ENCODE measurements at places on chromosomes 11 and 22.

- no peak for DNase-seq
Observed at GRCh38 chr11:66293777-66294625, 2.3 kb downstream of the TMEM151A start.

GRCh38 chr11:60116996-60117790 lies 28.7 kb downstream of the MS4A2 start:
- no peak for DNase-seq

GRCh38 chr11:32437495-32438345 lies 2.4 kb upstream of the WT1 start:
- no peak for DNase-seq

GRCh38 chr11:113613619-113614018 lies 92.5 kb downstream of the TMPRSS5 start:
- no peak for DNase-seq

GRCh38 chr11:102138223-102138622 lies 28.0 kb downstream of the YAP1 start:
- no peak for DNase-seq

- peak; percentile 61 for DNase-seq
Observed at GRCh38 chr22:37627545-37627944, 11.9 kb upstream of the SH3BP1 start.

DNA sequence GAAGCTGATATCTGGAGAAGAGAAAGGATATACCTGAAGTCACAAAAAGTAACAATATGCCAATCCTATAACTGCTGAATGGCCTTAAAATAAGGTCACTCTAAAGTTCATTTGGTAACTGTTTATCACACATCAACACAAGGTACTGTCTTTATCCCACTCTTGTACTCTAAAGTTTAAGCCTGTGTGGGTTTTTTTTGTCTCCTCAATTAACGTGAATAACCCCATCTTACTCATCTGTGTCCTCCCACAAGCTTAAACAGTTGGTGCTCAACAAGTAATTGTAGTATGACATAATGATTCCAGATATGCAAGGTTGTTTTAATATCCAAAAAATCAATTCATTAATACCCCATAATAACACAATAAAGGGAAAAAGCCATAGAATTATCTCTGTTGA lies 42.1 kb downstream of the PAK1 start:
- no peak for DNase-seq

GRCh38 chr11:36455658-36456111 lies 54.4 kb downstream of the TRAF6 start:
- DNase-seq: no peak

DNA sequence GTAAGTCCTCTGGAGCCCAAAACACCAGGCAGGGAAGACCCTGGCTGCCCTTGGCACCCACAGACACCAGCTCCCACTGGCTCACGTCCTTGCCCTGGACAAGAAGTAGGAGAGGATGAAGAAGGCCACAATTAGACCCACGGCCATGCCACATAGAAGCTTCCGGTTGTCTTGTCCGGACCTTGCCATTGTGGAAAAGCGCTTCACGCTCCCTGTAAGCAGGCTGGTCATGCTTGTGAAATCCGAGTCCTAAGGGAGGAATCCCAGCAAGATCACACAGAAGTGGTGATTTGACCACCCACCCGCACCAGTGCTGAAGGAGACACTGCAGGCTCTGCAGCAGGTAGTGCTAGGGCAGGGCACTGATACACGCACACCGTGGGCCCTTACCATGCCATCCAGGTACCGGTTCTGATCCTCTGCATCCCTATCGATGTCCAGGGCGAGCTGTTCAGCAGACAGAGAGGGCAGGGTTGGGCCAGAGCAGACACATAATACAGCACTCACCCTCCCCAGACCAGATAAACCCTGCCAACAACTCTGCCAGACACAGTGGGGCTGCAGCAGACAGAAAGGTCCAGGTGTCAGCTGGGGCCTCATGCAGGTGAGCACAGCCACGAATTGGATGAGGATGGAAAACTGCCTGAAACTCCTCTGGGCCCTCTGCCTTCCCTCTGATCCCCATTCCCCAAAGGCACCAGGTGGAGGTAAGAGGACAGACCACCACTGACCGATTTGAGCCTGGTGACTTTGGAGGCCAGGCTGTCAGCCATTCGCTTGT lies 1.8 kb downstream of the BET1L start:
- DNase-seq: no peak

DNA sequence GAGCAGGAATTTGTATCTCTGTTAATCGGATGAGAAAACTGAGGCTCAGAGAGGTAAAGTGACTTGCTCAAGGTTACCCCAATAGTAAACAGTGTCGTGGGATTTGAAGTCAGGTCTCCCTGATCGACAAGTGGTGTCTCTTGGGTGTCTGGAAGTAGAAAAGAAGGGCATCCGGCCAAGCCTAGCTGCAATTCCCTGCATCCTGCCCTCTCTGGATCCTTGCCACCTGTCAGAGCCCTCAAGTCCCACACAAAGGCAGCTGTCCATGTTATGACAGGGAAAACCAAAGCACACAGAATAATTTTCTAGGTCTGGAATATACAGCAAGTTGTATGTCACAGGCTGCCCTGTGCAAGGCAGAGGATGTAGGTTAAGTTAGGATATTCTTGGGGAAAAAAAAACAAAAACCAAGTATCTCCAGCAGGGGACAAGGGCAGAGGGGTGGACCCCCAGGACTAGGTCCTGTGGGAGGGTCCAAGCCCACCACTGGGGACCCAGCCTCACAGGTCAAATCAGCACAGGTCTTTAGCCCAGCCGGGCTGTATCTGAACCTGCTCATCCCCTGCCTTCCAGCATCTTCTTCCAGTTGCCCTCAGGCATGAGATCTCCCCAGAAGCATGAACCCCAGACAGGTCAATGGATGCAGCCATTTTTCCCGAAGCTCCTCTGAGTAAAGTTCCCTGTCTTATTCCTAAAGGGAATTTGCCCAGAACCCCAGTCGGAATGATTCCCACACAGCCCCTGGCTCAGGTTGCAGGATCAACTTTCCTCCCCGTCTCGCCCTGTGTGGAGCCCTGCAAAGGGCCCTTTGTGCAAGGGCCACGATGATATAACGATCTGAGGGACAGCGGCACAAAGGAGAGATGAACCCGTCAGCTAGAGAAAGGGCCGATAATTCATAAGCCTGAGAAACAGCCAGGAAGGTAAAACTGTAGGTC lies 15.0 kb downstream of the USH1C start:
- DNase-seq: no peak

- no peak for DNase-seq
Observed at GRCh38 chr11:23556163-23556750, 696.0 kb upstream of the CCDC179 start.

GRCh38 chr11:61162092-61162941 lies 1.1 kb upstream of the VPS37C start:
- DNase-seq: peak; percentile 20

GRCh38 chr11:96169250-96169649 lies 173.7 kb downstream of the MAML2 start:
- DNase-seq: no peak

GRCh38 chr11:91805293-91805692 lies 419.3 kb upstream of the FAT3 start:
- DNase-seq: no peak

DNA sequence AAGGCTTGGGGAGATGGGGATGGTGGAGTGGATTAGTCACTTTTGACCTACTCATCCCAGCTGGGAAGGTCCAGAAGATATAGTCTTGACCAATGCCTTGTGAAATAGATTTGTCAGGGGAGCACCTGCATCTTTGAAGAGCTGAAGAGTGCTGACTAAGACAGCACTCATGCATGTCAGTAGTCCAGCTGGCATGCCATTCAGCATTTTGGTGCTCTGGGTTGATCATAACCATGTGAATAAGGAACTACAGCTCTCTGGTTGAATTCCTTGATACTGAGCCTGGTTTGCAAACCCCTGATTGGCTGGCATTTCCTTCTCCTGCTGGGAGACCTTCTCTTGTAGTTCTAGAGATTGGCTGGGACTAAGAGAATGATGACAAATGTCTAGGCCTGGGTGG lies 106.8 kb upstream of the ALX4 start:
- no peak for DNase-seq

DNA sequence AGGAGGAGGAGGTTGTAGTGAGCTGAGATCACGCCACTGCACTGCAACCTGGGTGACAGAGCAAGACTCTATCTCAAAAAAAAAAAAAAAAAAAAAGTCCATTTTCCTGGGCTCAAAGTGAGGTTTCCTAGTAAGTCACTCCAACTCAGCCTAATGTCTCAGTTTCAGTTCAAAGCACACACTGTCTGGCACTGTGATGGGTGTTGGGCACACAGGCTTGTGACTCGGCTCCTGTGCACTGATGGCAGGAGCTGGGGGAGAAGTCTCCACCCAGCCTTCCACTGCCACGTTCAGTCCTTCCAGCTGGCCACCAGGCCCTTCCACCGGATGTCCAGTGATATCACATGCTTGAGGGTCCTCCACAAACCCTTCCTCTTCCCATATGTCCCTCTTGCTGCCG lies 186.0 kb downstream of the CEP164 start:
- no peak for DNase-seq

GRCh38 chr11:72586321-72587090 lies 87.7 kb downstream of the PDE2A start:
- no peak for DNase-seq

GRCh38 chr11:126347751-126348668 lies 7.5 kb upstream of the ST3GAL4 start:
- DNase-seq: no peak

DNA sequence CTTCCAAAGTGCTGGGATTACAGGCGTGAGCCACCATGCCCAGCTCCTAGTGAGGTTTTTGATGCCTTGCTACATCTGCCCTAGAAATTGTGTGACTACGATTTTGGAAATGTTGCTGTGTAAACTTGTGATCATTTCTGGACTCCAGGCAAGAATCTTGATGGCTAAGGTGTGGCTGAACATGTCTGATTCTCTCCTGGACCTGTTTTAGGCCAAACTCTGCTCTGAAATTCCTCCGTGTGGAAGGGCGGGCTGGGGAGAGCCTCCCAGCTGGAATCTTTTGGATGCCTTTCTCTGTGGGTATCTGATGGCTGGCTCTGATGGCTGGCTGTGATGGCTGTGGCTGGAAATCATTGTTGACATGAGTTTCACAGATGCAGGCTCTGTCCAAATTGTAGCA lies 8.2 kb downstream of the PNPLA3 start:
- no peak for DNase-seq

- no peak for DNase-seq
Observed at GRCh38 chr22:31045900-31046538, 35.1 kb upstream of the SMTN start.

DNA sequence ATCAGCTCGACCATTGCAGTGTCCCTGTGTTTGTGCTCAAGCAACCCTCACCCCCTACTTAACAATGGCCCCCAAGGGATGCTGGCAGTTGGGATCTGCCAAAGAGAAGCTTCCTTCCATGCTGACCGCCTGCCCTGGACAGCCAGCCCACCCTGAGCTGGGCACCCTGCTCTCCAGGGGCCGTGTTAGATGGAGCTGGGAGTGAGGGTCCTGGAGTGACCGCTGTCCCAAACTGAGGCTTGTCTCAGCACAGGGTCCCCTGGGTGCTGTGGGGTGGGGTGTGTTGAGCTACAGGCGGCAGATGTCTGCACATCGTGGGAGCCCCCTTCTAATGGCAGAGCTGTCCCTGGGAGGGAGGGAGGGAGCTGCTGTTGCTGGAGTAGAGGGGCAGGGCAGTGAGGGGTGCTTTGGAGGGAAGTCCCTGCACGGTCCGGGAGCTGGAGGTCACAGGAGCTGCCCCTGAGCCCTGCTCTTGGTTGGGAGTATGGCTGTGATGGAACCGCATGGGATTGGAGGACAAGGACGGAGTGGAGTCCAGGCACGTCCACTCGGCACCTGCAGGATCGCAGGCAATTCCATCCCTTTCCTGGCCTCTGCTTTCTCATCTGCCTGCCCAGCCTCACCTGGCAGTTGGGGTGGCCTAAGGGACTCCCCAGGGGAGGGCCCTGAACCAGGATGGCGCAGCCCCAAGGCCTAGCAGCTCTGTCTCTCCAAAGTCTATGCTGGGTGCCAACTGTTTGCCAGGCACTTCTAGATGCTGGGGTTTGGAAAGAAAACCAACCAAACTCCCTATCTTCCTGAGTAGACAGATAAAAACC lies 126.3 kb downstream of the ARHGAP8 start:
- DNase-seq: no peak

DNA sequence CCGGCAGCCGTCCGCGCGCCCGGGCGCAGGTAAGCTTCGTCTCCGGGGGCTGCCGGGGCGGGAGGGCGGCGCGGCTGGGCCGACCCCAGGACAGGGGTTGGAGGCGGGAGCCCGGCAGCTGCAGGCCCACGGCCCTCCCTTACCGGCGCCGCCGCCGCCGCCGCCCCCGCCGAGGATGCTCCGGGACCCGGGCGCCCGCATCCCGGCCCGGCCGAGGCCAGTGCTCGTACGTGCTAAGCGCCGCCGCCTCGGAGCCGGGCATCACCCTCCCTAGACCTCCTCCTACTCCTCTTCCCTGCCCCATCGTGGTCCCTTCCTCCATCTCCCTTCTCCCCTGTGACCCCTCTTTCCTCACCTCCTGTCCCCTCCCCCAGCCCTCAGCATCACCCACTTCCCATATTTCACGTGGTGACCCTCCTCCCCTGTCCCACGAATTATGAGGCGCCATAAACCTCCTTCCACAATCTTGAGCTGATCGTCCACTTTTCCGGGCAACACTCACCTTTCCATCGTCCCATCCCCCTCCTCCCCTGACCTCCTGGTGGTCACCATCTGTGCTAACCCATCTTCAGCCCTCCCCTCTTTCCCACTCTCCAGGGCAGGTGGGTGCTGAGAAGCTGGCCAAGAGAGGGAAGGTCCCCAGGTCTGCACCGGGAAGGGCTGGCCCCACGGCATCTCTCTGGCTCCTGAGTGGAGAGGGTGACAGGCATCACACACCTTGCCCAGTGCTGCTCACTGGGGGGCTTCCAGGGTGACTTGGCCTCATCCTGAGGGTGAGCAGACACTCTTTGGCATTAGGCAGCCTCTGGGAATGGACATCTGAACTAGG lies 612 bp downstream of the ASPHD2 start:
- DNase-seq: no peak

- DNase-seq: no peak
Observed at GRCh38 chr22:20180245-20180630, 29.4 kb upstream of the CCDC188 start.

DNA sequence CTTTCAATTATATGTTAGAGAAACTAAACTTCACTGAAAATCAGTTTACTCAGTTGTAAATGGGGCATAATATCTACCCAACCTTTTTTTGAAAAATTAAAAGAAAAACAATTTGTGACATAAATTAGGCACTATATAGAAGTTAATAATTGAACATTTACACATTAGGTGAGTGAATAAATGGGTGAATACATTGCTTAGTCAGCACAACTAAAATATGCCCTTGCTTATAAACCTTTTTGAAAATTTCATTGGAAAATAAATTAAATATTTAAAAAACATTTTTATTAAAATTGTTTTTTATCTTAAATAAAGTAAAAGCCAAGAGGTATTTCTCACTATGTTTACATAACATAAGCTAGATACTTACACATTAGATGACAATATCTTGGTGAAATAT lies 994.5 kb upstream of the TENM4 start:
- no peak for DNase-seq

Data from CD4-positive, alpha-beta T cell treated with Interleukin-10 for 1 hour (primary cell).